GM12864 (cell line): ENCODE measurements at places on chromosomes 4 and X.

- no peak for DNase-seq
Observed at GRCh38 chr4:156242390-156242789, 288.7 kb upstream of the CTSO start.

DNA sequence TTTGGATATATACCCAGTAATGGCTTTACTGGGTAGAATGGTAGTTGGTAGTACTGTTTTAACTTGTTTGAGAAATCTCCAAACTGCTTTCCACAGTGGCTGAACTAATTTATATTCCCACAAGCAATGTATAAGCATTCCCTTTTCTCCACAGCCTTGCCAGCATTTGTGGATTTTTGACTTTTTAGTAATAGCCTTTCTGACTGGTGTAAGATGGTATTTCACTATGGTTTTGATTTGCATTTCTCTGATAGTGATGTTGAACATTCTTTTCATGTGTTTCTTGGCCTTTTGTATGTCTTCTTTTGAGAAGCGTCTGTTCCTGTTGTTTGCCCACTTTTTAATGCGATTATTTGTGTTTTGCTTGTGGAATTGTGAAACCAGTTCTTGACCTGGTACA is 290.5 kb downstream of the BMPR1B start:
- DNase-seq: no peak

GRCh38 chrX:51459125-51459524 is 37.3 kb downstream of the NUDT11 start:
- DNase-seq: peak; percentile 0

- DNase-seq: no peak
Observed at GRCh38 chrX:150361777-150362351, 1.3 kb upstream of the MAMLD1 start.

DNA sequence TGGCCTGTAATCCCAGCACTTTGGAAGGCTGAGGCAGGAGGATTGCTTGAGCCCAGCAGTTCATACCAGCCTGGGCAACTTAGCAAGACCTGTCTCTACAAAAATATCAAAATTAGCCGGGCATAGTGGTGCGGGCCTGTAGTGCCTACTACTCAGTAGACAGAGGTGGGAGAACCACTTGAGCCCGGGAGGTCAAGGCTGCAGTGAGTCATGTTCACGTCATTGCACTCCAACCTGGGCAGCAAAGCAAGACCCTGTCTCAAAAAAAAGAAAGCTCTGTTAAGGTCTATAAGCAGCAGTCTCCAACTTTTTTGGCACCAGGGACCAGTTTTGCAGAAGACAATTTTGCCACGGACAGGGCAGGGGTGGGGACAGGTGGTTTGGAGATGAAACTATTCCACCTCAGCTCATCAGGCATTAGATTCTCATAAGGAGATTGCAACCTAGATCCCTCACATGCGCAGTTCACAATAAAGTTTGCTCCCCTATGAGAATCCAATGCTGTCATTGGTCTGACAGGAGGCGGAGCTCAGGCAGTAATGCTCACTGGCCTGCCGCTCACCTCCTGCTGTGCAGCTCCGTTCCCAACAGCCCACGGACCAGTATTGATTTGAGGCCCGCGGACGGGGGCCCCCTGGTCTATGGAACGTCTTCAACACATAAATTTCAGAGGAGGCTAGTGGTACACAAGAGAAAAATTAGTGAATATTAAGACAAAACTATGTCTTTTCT is 67.9 kb downstream of the KLHL8 start:
- no peak for DNase-seq

DNA sequence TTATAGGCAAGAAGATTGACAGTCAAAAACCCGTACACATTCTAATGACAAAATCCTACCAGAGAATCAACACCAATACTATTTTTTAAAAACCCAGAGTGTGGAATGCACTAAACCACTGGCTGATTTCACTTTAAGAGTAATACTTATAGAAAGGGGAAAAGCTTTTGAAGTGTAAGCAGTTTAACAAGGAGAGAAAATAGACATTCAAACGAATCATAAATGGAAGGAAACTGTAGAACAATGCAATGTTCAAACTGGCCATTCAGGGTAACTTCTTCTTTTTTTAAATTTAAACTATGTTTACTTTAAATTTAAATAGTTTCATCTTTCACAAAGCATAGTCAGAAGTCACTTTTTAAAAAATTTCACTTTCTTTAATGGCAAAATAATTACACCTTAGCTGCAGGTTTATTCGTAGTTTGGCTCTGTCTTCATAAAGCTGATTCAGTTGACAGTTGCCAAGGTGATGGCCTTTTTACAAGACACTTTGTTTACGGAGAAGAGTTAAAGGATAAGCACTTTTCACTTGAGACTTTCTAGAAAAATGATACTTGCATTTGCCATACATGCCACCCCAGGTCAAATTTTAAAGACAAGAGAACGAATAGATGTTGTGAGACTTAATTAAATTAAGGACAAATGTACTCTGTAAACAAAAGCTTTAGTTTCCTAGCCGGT is 82.4 kb upstream of the KLF3 start:
- DNase-seq: no peak

DNA sequence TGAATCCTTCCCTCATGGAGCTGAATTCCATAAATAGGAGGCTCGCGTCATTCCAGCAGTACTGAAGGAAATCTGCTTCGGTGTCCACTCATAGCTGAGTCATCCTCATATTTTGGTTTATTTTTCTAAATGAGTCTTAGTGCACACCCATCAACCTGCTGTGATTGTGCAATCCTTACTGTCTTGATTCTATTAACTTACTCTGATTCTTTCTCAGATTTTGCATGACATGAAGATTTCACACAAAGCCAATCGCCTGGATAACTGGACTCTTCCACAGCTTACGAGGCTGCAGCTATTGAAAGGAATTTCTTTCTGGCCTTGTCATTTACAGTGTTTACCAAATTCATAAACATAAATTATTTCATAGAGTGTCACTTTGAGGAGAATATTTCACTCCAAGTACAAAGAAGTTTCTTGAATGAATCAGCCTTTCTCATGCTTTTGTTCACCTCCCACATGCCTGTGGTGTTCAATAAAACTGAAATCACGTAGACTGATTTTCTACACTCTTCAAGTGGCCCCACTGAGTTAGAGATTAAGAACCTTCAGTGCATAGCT is 207.6 kb upstream of the SLITRK2 start:
- no peak for DNase-seq

GRCh38 chr4:13262816-13263215 is 221.3 kb downstream of the RAB28 start:
- DNase-seq: no peak

DNA sequence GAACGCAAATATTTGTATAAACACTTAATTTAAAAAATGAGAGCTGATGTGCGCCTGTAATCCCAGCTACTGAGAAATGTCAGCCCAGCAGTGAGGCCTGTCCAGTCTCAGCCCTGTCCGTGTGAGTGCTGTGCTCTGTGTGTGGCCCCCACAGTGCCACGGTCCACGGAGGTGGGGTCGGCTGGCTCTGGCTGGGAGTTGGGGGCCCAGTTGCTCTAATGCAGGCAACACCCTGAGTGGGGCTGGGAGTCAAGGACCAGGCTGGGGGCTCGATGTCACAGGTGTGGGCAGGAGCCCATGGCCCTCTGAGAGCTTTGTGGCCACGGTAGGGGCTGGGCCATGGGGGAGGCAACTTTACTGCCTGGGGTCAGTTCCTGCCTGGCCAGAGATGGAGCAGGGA is 12.8 kb downstream of the PCGF3 start:
- no peak for DNase-seq

DNA sequence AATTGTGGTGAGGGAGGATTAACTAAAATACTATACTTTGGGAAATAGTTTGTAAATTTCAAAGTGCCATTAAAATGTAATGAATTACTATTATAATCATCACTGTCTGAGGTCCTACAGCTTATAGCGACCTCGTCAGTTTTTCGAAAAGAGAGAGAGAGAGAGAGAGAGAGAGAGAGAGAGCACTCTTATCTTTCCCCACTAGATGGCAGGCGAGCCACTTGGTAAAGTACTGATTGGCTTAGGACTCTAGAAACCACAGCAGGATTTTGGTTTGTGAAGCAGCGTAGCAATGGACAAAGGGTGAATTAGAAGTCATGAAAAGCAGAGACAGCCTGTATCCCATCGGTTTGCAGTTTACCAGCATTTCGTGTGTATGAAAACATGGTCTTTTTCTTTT is 52.5 kb downstream of the LINC00632 start:
- DNase-seq: no peak

GRCh38 chrX:12080265-12080664 is 58.0 kb upstream of the FRMPD4 start:
- no peak for DNase-seq

DNA sequence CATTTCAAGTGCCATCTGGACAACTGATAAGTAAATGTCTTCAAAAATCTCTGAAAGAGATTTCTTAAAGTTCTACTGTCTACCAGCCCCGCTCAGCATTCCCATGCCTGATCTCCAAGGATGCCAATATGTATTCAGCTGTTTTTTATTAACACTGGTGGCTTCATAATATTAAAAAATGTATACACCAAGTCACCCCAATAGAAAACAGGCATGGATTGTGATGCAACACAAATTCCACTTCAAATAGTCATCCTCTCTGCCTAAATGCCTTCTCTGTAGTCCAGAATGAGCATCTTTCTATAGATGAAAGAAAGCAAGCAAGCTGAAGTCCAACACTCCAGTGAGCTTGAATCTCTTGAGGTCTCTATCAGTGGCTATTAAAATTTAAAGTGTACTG is 152.2 kb upstream of the PPARGC1A start:
- DNase-seq: no peak

DNA sequence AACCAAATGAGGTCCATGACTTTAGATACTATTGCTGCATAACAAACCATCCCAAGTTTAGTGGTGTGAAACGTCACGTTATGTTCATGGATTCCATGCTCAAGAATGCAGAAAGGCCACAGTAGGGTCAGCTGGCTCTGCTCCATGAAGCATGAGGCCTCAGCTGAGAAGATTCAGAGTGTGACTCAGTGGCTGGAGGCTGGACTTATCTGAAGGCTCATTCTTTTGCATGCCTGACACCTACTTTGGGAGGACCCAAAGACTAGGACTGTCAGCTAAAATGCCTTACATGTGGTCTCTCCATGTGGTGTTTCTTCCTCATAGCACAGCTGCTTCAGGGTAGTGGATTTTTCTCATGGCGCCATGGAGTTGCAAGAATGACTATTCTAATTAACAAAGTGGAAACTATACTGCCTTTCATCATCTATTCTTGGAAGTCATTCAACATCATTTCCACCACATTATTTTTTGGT is 11.5 kb upstream of the CCDC149 start:
- DNase-seq: no peak

GRCh38 chr4:127698789-127699200 is 31.4 kb upstream of the SLC25A31 start:
- DNase-seq: peak; percentile 57

DNA sequence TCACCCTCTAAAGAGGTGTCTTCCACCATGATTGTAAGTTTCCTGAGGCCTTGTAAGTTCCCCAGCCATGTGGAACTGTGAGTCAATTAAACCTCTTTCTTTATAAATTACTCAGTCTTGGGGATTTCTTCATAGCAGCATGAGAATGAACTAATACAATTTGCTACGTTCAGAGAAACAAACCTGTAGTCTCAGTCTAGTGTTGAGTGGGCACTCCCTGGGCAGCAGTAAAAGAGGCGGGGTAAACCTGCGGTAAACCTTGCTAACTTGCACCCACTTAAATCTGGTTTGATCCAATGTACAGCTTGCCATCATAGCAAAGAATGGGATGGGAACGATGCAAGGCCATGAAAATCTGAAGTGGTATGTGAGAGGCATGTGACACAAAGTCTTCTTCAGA is 22.4 kb downstream of the GRXCR1 start:
- DNase-seq: no peak

- no peak for DNase-seq
Observed at GRCh38 chr4:76035141-76035540, 729 bp downstream of the CXCL11 start.

- no peak for DNase-seq
Observed at GRCh38 chr4:181956512-181956911, 286.7 kb upstream of the TENM3 start.

- DNase-seq: no peak
Observed at GRCh38 chr4:105707782-105708180, 708 bp downstream of the INTS12 start.

DNA sequence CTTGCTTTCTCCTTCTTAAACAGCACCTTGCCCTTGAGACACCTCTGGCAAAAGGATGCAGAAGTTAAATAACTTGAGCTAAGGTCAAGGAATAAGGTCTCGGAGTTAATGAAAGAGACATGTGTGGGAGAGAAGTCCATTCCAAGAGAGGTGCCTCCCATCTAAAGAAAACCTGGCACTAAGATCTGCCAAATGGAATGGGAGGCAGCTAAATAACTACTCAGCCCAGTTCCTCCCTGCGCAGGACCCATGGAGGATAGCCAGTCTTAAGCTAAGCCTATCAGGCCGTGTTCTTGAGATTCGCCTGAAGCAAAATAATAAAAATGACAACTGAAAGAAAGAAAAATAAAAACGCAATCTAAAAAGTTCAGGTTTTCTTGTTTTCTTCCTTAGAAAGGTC is 20.7 kb upstream of the ELF4 start:
- DNase-seq: no peak

DNA sequence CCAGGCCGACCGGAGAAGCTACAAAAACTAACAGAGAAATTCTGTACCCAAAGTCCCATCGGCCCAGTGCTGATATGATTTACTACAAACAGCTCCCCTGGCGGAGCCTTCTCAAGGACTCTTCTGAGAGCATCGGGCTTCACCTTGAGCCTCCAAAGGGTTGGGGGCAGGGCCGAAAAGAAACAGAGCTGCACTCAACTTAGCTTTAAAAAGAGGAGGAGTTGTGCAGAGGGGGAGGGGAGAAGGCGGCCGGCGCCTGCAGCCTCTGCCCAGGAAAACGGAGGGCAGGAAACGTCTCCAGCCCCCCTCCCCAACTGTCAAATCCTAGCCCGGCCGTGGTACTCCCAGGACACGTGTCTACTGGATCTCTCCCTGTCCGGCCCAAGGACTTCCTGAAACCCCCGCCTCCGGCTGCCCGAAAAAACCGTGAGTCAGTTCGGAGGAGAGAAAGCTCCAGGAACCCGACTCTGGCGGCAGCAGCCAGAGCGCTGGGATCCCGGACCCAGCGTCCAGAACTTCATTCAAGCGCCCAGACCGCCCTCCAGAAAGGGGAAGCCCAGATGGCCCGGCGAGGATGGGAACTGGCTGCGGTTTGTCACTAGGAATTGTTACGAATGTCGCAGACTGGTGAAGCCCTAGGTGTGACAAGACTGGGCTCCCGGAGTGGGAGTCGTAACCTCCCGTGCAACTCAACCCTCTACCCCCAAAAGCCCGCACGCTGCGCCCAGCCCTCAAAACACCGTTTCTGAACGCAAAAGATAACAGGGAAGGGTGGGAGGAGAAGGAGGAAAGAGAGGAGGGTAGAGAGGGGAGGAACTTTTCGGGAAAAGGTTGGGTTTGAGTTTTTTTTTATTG is 973 bp downstream of the ADAMTS3 start:
- DNase-seq: no peak

GRCh38 chr4:113764720-113765264 is 3.3 kb upstream of the CAMK2D start:
- DNase-seq: no peak

DNA sequence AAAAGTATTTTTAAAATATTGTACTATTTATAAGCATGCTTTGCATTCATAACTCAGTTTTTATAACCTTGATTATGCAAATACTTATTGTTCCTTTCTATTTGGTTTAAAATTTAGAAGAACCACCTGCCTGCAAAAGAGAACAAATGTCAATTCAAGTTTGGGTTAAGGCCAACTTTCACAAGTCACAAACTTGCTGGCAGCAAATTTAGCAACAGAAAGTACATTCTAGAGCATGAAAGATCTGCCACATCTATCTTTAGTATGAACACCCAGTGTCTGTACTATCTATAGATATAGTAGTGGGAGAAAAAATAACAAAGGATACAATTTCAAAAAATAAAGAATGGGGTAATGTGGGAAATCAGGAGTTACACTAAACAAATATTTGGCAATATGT is 1014.2 kb downstream of the C4orf33 start:
- DNase-seq: no peak

- DNase-seq: no peak
Observed at GRCh38 chr4:107317611-107318010, 281.5 kb upstream of the DKK2 start.
